Activated T-helper 1 cell treated with anti-CD3 and anti-CD28 coated beads, Interleukin-12 subunit alpha, Interleukin-12 subunit beta, Interleukin-2, Interleukin-4 antibody, amounts not matched to agents 30 ng/mL and 10 ng/mL and 1 ng/mL, durations not matched to agents 14 hours and 24 hours and 36 hours (primary cell): ENCODE measurements at places on chromosomes 5 and 9.

DNA sequence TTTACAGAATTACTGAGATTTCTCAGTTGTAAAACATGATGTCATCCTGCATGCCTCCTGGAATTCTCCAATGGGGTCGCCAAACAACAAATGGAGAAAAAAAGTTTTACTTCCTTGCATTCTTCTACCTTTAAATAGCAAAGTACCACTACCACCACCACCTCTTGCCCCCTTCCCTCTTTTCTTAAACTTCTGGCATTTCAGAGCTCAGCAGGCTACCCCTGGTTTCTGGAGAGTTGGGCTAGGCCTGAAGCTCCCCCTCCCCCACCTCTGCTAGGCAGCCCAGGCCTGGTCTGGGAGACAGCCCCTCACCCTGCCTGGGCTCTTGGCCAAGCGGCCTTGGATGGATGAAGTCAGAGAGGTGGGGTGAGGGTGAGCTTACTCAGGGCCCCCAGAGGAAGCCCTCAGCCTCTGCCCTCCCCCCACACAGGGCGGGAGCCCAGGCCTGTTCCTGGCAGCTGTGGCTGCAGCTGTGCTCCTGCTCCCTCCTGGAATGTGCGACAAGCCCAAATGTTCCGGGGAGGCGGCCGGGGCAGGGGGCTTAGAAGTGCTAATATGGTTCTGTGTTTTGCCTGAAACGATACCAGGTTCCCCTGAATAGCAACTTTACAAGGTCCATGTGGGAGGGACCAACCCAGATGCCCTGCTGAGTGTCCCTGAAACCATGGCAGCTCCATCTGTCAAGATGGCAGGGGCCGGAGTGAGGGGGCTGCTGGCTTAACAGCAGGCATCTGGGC is 6.0 kb upstream of the CCIN start:
- no peak overlapping the region for H3K27ac ChIP-seq
- peaks cover 27% of the 10 kb centered on the region for H3K36me3 ChIP-seq
- no peak for DNase-seq
- peaks cover 19% of the 10 kb centered on the region for H3K4me1 ChIP-seq
- no peak overlapping the region for H3K4me3 ChIP-seq

DNA sequence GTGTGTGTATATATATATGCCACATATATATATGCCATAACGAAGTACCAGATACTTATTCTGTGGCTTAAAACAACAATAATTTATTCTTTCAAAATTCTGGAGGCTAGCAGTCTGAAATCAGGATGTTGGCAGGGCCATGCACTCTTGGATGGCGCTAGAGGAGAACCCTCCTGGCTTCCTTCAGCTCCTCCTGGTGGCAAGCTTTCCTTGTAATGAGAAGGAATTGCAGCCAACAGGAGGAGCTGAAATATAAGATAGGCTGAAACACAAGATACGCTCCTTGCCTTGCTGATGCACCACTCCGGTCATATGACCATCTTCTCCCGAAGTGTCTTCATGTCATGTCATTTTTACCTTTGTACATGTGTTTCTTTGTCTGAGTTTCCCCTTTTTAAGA is 368.1 kb upstream of the CTNND2 start:
- DNase-seq: no peak
- H3K27ac ChIP-seq: no peak overlapping the region
- H3K27me3 ChIP-seq: no peaks in the 10 kb centered on the region

GRCh38 chr5:334903-335739 is 13.6 kb downstream of the AHRR start:
- peak overlapping the region; percentile 83 for H3K27ac ChIP-seq
- peaks cover 4% of the 10 kb centered on the region for H3K36me3 ChIP-seq
- peaks cover 53% of the 10 kb centered on the region for H3K4me1 ChIP-seq
- DNase-seq: no peak
- H3K27me3 ChIP-seq: no peaks in the 10 kb centered on the region
- peak overlapping the region; percentile 65 for H3K4me3 ChIP-seq

DNA sequence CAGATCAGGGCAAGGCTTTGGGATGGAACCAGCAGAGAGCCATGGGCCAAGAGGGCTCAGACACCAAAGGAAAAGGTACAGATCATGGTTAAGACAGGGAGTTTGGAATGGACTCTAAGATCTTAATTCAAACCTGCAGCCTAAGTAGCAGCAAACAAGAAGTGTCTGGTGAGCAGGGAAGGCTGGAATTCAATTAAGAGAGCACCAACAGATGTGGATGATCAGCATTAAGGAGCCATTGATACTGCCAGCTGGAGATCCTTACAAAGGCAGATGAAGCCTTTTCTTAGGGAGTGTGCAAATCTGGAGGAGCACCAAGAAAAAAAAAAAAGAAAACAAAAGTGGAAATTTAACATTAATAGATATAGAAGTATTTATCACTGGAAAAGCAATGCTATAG is 516.8 kb downstream of the RASEF start:
- H3K4me1 ChIP-seq: no peaks in the 10 kb centered on the region
- no peaks in the 10 kb centered on the region for H3K36me3 ChIP-seq
- H3K4me3 ChIP-seq: no peak overlapping the region
- no peak for DNase-seq

- H3K36me3 ChIP-seq: no peaks in the 10 kb centered on the region
- H3K27me3 ChIP-seq: no peaks in the 10 kb centered on the region
- no peak overlapping the region for H3K27ac ChIP-seq
- DNase-seq: no peak
- no peak overlapping the region for H3K4me3 ChIP-seq
Observed at GRCh38 chr9:126420135-126420534, 93.5 kb downstream of the MVB12B start.

DNA sequence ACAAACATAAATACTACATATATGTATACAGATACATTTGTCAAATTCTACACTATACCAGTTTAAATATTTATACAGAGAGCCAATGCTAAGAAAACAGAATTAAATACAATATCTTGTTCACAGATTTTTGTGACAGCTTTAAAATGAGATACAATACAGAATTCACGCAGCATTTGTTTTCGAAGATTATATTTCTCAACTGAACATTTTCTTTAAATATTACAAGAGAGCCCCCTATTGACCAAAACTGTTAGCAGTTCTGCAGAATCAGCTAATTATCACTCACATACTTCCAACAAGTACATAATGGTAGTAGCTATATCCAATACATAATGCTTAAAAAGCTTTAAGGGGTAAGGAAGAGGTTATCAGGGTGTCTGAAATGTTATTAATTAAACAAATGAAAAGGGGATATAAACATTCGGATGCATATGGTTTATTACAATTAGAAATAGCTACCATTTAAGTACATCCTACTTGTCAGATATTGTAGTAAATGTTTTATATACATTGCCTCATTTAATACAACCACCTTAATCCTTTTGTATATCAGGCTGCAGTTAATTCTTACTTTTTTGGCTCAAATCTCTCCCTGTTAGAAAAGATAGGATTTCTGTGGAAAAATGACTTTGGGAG is 31.7 kb downstream of the ZDHHC21 start:
- no peaks in the 10 kb centered on the region for H3K27me3 ChIP-seq
- DNase-seq: no peak
- peaks cover 9% of the 10 kb centered on the region for H3K36me3 ChIP-seq
- no peak overlapping the region for H3K27ac ChIP-seq
- H3K4me3 ChIP-seq: no peak overlapping the region

DNA sequence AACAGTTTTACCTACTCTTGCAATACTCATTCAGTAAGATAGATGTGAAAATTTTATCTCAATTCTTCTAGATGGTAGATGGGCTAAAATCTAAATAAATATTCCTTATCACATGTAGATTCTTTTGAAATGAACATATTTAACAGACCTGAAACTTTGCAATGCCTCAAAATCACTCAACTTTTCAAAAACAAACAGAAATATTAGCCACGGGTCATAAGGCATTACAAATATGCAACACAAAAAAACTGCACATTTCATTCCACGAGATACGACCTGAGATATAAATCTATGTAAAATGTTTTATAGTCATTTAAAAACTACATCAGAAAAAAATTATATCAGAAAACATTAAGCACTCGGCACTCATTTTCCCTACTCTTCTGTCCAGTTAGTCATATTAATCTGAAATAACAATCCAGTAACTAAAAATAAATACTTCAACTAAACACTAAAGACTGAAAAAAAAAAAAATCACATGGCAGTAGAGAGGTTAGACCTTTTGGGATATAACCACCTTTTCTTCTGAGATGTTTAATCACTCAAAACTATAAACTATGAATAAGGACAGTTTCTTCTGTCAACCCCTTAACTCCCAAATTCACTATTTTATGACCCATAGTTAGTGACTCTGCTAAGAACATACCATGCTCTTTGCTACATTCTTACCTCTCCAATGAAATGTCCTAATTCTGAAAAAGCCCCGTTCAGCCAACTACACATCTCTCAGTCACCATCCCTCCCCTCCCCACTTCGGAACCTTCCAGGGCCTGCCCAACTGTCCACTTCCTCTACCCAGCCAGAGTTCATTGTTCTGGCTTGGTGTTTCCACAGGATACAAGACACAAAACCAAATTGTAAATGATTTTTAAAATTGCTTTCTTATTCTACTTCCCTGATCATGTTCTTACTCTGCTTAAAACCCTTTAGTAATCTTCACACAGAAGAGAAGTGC is 6.4 kb downstream of the HOMER1 start:
- peaks cover 39% of the 10 kb centered on the region for H3K4me1 ChIP-seq
- H3K4me3 ChIP-seq: no peak overlapping the region

- no peaks in the 10 kb centered on the region for H3K4me1 ChIP-seq
- peaks cover 14% of the 10 kb centered on the region for H3K27me3 ChIP-seq
- no peak overlapping the region for H3K27ac ChIP-seq
Observed at GRCh38 chr5:54965806-54966205, 19.6 kb downstream of the ESM1 start.

DNA sequence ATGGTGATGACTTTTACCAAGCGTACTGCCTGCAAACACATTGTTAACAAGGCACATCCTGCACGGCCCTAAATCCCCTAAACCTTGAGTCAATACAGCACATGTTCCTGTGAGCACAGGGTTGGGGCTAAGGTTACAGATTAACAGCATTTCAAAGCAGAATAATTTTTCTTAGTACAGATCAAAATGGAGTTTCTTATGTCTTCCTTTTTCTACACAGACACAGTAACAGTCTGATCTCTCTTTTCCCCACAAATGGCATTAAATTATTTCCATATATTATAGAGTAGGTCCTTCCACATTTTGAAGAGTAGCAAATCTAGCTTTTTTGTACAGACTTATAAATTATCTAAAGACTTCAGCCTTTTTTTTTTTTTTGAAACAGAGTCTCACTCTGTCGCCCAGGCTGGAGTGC is 1.6 kb upstream of the TMEM141 start:
- H3K4me3 ChIP-seq: no peak overlapping the region
- peaks cover 7% of the 10 kb centered on the region for H3K27me3 ChIP-seq
- no peak overlapping the region for H3K27ac ChIP-seq
- DNase-seq: no peak
- no peaks in the 10 kb centered on the region for H3K36me3 ChIP-seq
- peaks cover 32% of the 10 kb centered on the region for H3K4me1 ChIP-seq

DNA sequence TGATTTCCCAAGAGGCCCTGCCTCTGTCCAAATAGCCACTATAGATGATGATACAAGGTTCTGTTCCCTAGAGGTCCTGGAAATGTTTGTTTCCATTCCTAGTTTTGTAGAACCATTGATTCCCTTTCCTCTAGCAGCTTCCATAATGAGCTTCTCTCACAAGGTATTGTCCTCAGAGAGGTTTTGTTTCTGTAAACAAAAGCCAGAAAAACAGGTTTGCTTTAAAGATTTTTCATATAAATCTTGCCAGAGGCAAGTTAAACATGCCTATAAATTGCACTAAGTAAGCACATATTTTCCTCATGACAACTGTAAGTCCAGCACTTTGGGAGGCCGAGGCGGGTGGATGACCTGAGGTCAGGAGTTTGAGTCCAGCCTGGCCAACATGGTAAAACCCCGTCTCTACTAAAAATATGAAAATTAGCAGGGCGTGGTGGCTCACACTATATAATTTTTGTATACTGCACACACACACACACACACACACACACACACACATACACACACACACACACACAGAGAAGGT is 1787.7 kb downstream of the EFNA5 start:
- no peaks in the 10 kb centered on the region for H3K27me3 ChIP-seq
- no peaks in the 10 kb centered on the region for H3K36me3 ChIP-seq
- H3K27ac ChIP-seq: no peak overlapping the region
- DNase-seq: no peak

DNA sequence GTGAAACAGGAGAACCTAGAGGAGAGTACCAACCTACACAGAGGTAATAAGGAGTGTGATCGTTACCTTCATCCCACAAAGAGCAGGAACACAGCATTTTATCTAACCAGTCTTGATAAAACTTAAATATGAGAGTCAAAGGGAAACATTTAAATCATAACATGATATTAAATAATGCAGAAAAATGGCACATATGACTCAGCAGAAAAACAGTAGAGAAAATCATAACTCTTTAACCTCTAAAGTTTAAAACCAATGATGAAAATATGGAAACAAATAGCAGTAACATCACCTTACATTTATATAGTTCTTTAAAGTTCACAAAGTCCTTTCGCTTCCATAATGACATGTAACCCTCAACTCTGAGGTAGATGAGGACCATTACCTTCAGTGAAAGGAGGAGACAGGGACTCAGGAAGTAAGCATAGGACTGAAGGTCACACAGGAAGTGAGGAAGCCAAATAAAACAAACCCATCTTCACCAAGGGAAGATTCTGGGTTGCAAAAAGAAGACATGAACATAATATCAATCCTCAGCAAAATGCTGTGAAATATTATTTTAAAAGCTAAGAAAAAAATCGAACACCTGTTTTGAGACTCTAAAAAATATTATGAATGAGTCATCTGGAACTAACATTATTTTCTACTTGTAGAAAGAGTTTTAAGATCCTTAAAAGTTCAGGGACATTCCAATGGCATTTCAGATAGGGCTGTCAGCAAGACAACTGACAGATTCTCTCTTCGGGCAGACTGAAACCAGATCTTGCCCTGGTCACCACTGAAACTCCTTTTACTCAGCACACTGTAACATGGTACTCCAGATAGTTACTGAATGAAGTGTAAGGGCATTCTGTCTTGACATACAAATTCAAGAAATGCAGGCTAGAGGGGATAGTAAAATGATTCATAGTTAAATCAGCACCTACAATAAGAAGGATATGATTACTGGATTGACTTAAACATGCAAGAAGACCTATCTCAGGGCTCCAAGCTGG is 148.5 kb downstream of the EPB41L4A start:
- no peak overlapping the region for H3K4me3 ChIP-seq
- H3K27me3 ChIP-seq: peaks cover 4% of the 10 kb centered on the region
- H3K36me3 ChIP-seq: no peaks in the 10 kb centered on the region
- DNase-seq: no peak
- H3K4me1 ChIP-seq: no peaks in the 10 kb centered on the region

- H3K4me3 ChIP-seq: no peak overlapping the region
- no peaks in the 10 kb centered on the region for H3K36me3 ChIP-seq
- peaks cover 46% of the 10 kb centered on the region for H3K4me1 ChIP-seq
- no peak overlapping the region for H3K27ac ChIP-seq
- DNase-seq: no peak
- no peaks in the 10 kb centered on the region for H3K27me3 ChIP-seq
Observed at GRCh38 chr5:50447941-50448340, 6.9 kb upstream of the EMB start.
